ENCODE measurements at places on chromosomes 5 and 9.

DNA sequence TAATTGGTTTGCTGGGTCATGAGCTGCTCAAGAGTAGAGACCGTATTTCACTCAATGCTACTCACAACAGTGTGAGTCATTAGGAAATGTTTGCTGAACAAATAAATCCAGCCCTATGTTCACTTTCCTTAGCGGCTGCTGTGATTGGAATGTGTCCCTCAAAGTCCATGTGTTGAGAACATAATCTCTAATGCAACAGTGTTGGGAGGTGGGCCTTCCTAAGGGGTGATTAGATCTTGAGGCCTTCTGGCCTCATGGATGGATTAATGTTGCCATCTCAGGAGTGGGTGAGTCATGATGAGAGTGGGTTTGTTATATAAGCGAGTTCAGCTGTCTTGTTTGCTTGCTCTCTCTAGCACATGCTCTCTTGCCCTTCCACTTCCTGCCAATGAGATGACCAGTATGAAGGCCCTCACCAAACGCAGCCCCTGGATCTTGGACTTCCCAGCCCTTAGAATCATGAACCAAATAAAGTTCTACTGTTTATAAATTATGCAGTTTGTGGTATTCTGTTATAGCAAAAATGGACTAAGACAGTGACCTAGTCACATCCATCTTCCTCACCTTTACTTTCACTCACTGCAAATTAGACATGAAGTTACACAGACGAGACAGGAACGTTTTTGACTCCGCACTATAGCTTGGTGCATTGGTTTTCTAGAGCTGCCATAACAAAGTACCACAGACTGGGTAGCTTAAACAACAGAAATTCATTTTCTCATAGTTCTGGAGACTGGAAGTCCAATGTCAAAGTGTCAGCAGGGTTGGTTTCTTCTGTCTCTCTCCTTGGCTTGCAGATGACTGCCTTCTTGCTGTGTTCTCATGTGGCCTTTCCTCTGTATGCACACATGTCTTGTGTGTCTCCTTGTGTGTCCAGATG is 50.9 kb upstream of the FAM169A start:
- DNase-seq: peak; percentile 14

DNA sequence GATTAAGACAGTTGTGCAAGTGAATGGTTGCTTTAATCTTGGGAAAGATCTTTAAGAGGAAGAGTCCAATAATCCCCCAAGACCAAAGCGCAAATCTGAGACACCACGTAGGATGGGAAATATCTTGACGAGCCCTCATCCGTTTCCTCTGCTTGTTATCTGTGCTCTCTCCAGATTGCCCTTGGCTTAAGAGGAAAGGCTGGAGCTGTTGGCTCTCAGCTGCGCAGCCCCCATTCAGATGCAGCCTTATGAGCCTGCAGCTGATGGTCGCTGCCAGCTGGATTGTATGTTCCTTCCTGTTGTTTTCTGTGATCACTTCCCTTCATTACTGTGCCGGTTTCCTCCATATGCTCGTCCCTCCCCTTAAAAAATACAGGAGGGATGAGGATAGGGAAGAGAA is 47.7 kb downstream of the PWWP2A start:
- DNase-seq: no peak

DNA sequence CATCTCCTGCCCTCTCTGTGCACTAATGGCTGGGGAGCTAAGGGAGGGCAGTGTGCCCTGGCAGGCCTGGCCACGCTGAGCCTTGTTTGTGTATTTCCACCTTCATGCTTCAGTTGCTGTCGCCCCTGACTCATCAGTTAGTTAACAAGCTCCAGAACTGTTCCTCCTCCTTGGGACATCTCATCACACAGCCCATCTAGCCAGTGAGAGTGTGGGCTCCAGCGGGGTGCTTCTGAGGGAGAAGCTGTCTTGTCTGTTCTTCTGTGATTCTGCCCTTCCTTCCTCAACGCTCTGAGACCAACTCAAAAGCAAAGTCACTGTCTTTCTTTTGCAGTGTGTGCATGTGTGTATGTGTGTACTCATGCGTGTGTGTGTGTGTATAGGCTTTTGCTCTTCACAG is 58.3 kb upstream of the CPEB4 start:
- peak; percentile 17 for DNase-seq

DNA sequence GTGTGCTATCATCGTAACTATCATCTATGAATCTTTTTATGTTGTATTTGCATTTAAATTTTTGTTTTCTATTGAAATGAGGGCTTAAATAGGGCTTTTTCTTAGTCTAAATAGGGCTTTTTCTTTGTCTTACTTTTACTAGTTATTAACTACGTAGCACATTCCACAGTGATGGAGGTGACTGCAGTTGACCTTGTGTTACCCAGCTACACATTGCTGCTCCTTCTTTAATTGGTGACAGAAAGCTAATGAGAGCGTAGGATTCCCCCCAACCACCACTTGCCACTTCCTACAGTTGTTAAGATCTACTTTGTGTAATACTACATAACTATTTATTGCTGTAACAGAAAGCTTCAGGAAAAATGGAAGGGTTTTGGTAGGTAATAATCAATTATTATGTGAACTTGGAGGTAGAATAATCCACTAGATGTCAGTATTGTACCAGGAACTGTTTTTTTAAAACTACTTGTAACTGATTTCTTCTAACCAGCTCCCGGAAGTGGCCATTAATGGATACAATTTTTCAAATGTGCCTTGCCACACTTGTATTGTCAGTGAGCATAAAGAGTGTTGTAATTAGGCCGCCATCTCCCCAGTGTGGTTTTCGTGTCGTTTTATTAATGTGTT is 18.0 kb downstream of the MTRR start:
- peak; percentile 20 for DNase-seq

DNA sequence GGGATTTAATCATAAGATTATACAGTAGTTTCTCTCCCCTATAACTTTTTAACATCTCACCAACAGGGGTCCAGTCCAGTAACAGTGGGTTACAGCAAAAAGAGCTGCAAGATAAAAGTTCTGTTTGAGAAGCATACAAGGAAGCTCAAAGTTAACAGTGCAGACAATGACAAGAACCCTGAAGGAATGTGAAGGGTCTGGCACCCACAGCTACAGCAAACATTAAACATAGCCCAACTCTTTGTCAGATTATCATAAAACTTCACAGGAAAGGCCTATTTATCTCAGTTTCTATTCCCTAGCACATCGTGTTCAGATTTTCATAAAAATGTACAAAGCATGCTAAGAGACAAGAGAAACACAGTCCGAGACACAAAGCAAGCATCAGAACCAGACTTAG is 309.4 kb downstream of the DIRAS2 start:
- DNase-seq: no peak
